ENCODE measurements at places on chromosomes 7 and 10.

- DNase-seq, result no peak
Observed at GRCh38 chr10:69614130-69614529, 15.9 kb upstream of the FAM241B start.

- DNase-seq, result no peak
Observed at GRCh38 chr10:108749042-108749441, 1174.3 kb downstream of the XPNPEP1 start.

- DNase-seq, result peak; percentile 70
Observed at GRCh38 chr10:3893901-3894563, 109.0 kb upstream of the KLF6 start.

- peak; percentile 10 for DNase-seq
Observed at GRCh38 chr7:33423646-33424020, 294.3 kb downstream of the BBS9 start.

- no peak for DNase-seq
Observed at GRCh38 chr7:130207642-130208041, at the start of gene SSMEM1. TSS of gene SSMEM1 (plus strand) at chr7:130207860. CDS start at chr7:130207911, 51 bp downstream.

- no peak for DNase-seq
Observed at GRCh38 chr7:28941633-28942032, 16.5 kb downstream of the TRIL start.

Measured in ELF-1 (cell line).